ENCODE measurements at places on chromosomes 12 and 14.

DNA sequence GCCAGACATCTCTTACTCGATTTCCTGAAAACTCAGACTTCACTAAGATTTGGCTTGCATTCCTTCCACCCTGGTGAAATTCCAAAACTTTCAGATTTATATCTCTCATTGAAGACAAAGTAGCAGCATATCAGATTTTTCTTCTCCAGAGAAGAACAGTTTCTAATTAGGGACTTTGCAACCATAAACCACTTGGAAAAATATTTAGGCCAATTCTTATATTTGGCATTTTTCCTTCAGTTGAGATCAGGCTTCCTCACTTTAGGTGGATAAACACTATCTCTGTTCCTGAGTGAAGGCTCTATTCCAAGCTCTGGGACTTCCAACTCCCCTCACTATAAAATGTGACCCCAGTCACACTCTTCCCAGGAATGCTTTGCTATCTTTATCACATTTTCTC, 1434.3 kb upstream of the FLRT2 start:
- no peak for DNase-seq

DNA sequence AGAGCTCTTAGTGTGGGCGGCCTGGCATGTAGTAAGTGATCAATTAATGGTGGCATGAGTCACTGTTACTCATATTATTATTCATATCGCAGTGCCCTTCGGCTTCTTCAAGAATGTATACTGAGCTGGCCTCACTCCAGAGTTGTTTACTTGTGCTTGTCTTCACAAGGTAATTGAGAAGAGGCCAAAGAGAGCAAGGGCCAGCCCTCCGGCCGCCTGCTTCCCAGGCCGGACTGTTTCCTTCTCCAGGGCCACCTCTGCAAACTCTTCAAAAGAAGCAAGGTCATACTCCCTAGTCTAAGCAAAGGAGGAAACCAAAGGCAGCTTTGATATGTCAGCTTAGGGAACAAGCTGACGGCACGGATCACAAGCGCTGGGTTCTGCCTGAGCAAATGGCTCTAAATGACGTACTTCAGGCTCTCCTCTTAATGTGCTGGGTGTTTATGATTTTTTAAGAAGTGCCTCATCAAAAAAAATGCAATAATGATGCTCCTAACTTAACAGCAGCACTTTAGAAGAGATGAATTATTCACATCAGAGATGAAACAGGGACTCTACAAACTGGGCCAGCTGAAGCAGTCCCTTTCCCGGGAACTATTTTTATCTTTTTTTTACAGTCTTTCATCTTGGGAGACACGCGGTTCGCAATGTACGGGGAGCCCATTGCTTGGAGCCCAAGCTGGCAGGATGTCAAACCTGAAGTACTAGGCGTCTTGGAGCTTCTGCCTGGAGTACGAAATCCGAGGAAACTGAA, 65.6 kb upstream of the DLK1 start:
- no peak for DNase-seq

GRCh38 chr12:32964981-32965585, 68.5 kb upstream of the PKP2 start:
- DNase-seq: no peak

DNA sequence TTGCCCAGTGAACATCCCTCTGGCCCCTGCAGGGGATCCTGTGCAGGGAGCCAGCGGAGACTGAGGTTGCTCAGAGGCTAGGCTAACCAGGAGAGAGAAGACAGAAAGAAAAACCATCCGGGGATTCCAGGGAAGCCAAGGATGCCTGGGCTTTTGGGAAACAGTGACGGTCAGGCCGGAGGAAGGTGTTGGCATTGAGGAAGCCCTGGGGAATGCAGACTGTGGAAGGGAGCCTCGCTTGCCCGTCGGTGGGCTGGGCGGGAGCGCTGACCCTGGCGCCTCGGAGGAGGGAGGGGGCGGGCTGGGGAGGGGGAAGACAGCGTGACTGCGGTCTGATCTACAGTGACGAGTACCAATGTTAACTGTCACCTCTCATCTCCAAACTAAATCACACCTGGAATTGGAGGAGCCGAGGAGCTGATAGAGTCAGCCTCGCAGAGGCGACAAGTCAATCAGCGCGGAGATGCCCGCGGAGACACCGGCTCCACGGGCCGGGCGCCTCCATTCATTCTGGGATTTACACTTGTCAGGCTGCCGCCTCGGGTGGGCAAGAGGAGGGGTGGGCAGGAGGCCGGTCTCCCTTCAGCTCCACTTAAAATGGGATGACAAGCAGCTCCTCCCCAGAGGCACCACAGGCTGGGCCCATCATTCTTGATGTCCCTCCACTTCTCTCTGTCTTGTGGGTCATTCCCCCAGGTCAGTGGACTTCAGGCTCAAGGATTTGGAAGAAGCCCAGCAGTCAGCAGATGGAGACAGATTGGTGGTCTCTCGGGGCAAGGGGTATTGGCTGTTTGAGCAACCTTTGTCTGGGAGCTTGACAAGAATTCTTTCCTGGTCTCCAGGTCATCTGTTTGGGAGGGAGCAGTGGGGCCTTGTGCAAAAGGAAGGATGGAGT, 20.4 kb upstream of the GPATCH2L start:
- no peak for DNase-seq

DNA sequence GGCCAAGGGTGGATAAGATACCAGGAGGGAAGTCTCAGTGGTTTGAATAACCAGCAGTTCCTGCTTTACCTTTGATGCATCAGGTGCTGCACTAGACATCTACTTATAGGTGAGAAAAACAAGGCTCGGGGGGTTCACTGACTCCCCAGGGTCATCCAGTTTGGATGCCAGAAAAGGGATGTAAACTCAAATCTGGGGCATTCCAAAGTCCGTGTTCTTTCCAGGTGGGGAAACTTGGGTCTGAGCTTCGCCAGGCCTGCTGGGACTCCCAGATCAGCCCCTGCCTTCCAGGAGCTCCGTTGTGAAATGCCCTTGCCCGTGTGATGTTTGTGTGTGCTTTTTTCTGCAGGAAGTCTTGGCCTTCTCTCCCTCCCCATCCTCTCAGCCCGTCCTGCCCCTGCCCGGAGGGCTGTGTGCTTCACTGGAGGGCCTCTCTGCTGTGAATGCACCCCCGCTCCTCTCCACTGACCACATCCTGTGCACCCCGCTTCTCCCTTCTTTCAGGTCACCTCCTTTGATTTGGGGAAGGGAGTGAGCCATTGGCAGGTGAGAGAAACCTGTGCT, 42.1 kb downstream of the TSPAN9 start:
- no peak for DNase-seq

GRCh38 chr12:9606247-9606646, 1.5 kb downstream of the KLRB1 start:
- DNase-seq: no peak

GRCh38 chr14:92503756-92504491, 9.7 kb upstream of the RIN3 start:
- no peak for DNase-seq

- DNase-seq: no peak
Measured at GRCh38 chr14:51211149-51211548, 28.9 kb upstream of the TMX1 start.

GRCh38 chr12:21801522-21802288, 27.2 kb upstream of the KCNJ8 start:
- no peak for DNase-seq
